Activated T-cell treated with anti-CD3 and anti-CD28 coated beads for 4 hours (primary cell): ENCODE measurements at places on chromosomes 5 and 9.

DNA sequence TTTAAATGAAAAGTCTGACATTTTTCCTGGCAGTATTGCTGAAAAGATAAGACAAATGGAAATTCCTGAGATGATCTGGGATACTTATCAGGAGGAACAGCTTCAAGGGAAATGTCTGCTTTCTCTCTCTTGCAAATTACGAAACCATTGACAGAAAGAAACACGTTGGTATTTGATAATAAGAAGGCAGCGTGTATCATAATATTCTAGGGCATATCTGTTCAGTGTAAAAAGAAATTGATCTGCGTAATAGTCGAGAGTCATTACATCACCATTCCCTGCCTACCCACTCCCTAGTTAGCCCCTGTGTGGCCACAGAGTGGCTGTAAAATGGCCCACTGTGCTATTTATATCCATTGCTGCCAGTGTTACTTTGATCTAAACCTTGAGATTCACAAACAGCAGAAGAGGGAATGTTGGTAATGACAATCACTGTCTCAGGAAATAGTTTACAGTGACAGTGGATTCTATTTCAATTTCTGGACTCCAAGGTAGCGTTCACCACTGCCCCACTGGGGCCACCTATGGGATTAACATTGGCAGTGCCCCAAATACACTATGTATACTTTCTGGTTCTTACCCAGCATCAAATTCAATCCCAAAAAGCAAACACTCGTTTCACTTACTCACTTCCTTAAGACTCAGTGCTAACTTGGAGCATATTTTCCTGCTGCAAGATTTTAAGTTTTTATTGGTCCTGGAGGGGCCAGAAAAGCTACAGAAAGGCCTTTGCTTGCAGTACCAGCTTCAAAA lies 133.4 kb upstream of the GAS1 start:
- DNase-seq, result no peak

GRCh38 chr9:125988479-125989050 lies 241.4 kb downstream of the PBX3 start:
- no peak for DNase-seq

DNA sequence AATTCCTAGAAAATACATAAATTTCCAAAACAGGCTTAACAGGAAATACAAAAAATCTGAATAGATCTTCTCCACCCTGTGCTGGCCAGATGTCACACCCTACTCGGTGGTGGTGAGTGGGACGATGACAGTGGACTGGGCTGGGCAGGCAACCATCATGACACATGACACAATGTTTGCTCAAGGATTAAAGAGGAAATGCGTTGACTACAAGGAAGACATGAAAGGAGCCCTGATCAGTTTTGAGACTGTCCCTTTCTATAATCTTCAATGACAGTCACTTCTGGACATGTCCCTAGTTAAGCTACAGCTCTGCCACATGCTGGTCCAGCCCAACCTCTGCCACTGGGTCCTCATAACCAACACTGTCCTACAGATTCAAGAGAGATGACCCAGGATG lies 99.8 kb downstream of the ZDHHC21 start:
- no peak for DNase-seq

- DNase-seq, result no peak
These were observed 22.1 kb upstream of the FRMD3 start for GRCh38 chr9:83560169-83560826.
